ENCODE measurements at places on chromosomes 11 and 22. TPM values are rescaled to one million over a fixed set of nuclear protein-coding genes. Genes with fewer than 3 reads are reported as not detected.

- peak overlapping the region; percentile 8 for H3K27ac ChIP-seq
- no peak overlapping the region for H3K4me3 ChIP-seq
- no peaks in the 10 kb centered on the region for H3K27me3 ChIP-seq
These were observed 123.5 kb upstream of the APOA1 start for GRCh38 chr11:116960930-116961329.

- DNase-seq = no peak
- H3K36me3 ChIP-seq = no peaks in the 10 kb centered on the region
- no peak overlapping the region for H3K4me3 ChIP-seq
These were observed 345.3 kb upstream of the NCAM1 start for GRCh38 chr11:112615891-112616290.

- H3K4me3 ChIP-seq = no peak overlapping the region
- peak overlapping the region; percentile 74 for H3K27ac ChIP-seq
- no peaks in the 10 kb centered on the region for H3K36me3 ChIP-seq
- H3K4me1 ChIP-seq = peaks cover 52% of the 10 kb centered on the region
These were observed 27.4 kb downstream of the ZNRF3 start for GRCh38 chr22:28910569-28911303.

DNA sequence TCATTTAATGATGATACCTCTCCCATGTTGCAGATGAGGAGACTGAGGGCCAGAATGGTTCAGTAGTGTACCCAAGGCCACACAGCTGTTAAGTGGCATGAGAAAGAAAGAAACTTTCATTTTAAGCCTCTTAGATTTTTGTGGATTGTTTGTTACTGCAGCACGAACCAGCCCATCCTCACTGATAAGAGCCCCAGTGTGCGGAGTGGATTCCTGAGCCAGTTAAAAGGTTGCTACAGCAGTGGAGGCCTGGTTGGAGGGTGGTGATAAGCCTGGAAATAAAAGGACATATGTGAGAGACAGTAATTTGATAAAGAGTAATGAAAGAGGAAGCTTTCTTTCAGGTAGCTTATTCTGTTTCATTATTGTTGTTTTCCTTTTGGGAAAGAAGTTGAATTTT, 89.0 kb downstream of the ATXN10 start:
- no peak for DNase-seq
- H3K4me1 ChIP-seq = no peaks in the 10 kb centered on the region
- H3K27me3 ChIP-seq = no peaks in the 10 kb centered on the region
- H3K4me3 ChIP-seq = no peak overlapping the region
- H3K36me3 ChIP-seq = no peaks in the 10 kb centered on the region
- H3K27ac ChIP-seq = no peak overlapping the region

DNA sequence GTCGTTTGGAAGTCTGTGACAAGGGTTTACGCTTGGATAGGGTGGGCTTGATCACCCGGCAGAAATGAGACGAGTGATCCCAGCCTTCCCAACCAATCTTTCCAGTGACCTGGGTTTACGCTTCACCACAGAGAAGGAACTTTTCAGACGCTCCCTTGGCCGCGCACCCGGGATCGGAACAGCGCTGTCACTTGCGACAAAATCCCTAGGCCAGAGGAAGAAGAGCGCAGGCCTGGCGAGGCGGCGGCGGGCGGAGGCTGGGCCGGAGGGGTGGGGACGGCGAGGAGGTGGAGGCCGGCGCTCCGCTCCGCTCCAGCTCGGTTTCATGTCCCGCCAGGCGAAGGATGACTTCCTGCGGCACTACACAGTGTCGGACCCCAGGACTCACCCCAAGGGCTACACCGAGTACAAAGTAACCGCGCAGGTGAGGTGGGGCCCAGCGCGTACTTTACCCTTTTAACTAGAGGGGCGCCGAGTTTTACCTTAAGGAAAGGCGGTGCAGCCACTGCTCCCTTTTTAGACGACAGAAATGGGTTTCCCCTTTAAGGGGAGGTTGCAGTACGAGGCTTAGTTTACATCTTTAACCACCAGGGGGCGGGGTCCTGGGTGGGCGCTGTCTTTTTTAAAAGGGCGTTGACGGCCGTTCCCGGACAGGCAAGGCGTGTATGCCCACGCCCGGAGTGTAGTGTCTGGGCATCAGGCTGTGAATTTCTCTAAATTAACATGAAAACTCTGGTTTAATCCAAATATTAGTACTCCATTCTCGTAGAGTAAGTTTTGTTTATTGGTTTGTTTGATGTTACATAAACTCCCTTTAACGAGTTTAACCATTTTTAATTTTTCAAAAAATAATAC, at the start of gene SNX15:
Gene SNX15 (plus strand): TSS at position 227 of the 855 bp plus-strand sequence. CDS start 99 bp downstream, at position 326.
- peak within 1 kb of the TSS; percentile 84 for H3K27ac ChIP-seq
- peak; percentile 94 for DNase-seq
- H3K36me3 ChIP-seq = no peaks in the 10 kb centered on the region

GRCh38 chr11:13876423-13876822, 86.1 kb upstream of the SPON1 start:
- DNase-seq = no peak
- no peaks in the 10 kb centered on the region for H3K27me3 ChIP-seq
- H3K4me3 ChIP-seq = no peak overlapping the region
- no peak overlapping the region for H3K27ac ChIP-seq

GRCh38 chr11:81444297-81444696, 1289.4 kb downstream of the FAM181B start:
- H3K27me3 ChIP-seq = no peaks in the 10 kb centered on the region
- DNase-seq = no peak
- no peaks in the 10 kb centered on the region for H3K36me3 ChIP-seq
- H3K4me1 ChIP-seq = no peaks in the 10 kb centered on the region
- H3K27ac ChIP-seq = no peak overlapping the region

The PRAME gene
- total RNA-seq = not detected

The POTEH gene
- not detected for total RNA-seq

The DNAJB7 gene
- not detected for total RNA-seq

Data from body of pancreas (tissue), 4 donors.